Suppressor macrophage (primary cell): ENCODE measurements at places on chromosomes 5 and 9.
A peak's percentile ranks its signal among the peaks of the same experiment; 100 is the strongest.

DNA sequence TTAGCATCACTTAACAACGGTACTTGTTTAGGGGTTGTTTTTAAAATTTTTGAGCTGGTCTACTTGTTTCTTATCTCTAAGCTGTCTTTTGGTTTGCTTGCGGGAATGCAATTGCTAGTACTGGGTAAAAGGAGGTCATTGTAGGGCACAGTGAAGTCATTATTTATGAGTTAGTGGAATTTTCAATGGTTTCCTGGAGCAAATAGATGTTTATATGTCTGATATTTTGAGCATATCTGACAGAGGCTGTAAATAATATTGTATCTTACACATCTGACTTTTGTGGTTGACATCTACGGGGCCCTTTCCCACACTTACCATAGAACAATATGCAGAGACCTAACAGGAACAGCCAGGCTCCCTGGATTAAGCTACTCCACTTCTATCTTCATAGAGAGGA, 90.4 kb upstream of the IL6ST start:
- no peak for DNase-seq

DNA sequence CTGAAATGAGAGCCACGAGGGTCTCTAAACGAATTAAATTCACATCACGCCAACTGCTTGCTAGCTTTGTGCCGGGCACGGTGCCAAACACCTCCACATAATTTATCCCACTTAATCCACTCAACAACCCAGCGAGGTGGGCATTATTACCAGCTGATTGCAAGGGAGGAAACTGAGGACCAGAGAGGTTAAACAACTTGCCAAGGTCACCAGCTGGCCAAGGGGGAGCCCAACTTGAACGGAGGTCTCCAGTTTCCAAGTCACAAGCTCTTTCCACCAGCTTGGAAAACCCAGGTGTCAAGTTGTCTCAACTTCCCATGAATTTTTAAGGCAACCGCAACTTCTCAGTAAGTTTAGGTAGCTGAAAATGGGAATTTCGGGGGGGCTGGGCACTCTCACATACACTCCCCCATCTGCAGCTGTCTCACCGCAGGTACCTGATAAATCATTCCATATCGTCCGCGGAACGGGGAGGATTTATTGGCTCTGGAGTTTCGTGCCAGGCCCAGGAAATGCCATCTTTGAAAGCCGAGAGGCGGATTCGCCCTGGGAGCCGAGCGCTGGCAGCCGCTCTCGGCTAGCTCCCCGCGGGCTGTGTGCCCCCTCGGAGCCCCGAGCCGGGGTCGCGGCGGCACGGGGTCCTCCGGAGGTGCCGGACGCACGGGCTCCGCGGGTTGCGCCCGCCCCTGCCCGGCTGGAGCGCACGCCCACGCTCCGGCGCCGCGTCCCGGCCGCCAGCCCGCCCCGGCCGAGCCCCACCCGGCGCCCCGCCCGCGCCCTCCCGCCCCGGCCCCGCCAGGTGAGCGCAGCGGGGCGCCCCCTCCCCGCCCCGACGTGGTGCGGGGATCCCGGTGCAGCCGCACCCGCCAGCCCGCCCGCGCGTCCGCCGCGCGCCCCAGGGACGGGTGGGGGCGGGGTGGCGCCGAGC, 617 bp downstream of the PTPN3 start:
- no peak for DNase-seq

- DNase-seq: no peak
These were observed 42.5 kb downstream of the CEMIP2 start for GRCh38 chr9:71725590-71726338.

- DNase-seq: peak; percentile 49
These were observed 1.8 kb downstream of the ZFAND5 start for GRCh38 chr9:72363236-72363635.

- DNase-seq: no peak
These were observed 5.5 kb upstream of the ESM1 start for GRCh38 chr5:54990841-54991258.

DNA sequence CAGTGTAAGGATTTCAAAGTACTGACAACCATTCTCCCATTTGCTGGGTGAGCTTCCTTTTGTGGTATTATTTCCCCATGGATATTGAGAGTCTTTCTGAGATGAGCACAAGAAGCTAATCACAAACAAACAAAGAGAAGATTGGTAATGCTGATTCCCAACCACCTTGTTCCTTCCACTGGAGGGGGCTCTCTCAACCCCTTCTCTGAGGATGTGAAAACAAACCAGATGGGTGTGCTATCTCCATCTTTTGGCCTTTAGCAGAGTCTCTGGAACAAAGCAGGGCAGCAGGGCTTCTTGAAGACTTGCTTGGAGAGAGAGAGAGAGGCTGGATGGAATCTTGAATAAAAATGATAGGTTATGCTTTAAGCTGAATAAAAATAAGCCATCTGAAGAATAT, 576.7 kb upstream of the ZNF462 start:
- DNase-seq: peak; percentile 8

DNA sequence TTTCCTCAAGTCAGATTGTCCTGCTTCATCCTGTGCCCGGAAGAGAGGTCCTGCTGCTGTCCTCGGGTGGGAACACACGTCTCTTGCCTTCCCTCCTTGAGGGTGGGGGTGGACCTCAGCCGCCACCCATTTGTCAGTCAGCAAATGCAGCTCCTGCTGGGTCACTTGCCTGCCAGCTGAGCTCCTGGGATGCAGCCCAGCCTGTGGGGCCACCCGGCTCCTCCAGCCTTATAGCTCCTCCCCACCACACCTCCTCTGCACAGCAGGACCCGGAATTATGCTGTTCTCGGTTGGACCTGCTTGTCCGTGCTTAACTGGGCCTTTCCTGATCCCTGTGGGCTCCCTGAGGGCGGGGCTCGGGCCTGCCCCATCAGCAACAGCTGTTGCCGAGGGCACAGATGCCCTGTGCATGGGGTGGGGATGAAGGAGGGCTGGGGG, 52.7 kb downstream of the RXRA start:
- no peak for DNase-seq

- DNase-seq: peak; percentile 38
These were observed 1.3 kb downstream of the QSOX2 start for GRCh38 chr9:136244122-136244968.

DNA sequence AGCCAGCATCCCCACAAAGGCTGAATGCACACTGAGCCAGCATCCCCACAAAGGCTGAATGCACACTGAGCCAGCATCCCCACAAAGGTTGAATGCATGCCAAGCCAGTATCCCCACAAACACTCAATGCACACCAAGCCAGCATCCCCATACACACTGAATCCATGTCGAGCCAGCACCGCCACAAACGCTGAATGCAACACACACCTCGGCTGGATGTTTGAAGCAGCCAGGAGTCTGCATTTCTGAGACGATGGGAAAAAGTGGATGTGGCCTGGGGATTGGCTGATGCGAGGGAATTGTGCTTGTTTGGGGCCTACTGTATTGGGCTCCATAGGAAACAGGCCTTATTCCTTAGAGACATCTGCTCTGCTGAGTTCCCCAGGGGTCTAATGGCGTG, 30.9 kb upstream of the CEP72 start:
- no peak for DNase-seq

DNA sequence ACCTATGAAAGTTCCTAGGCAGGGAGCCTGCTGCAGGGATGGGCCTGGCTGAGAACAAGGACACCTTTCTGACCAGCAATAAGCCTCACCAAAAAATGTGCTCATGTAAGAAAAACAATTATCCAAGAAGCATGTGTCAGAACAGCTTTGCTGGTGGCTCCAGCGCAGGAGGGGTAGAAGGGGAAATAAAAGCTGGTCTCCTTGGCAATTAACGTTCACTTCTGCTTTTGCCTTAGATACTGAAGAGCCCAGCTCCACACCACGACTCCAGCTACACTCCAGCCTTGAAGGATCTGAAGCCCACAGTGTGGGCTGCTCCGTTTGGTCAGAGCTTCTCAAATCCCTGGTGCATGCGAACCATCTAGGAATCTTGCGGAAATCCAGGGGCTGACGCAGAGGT, 107.6 kb upstream of the PHYKPL start:
- peak; percentile 82 for DNase-seq

GRCh38 chr5:178564397-178564796, 25.8 kb downstream of the COL23A1 start:
- DNase-seq: no peak

- DNase-seq: no peak
These were observed 18.3 kb upstream of the CCDC192 start for GRCh38 chr5:127684726-127685467.

- DNase-seq: no peak
These were observed 228.7 kb downstream of the DCP2 start for GRCh38 chr5:113205323-113205722.

GRCh38 chr5:469752-470483, 26.9 kb downstream of the EXOC3 start:
- no peak for DNase-seq

GRCh38 chr9:4678679-4679267, 596 bp upstream of the CDC37L1 start:
- DNase-seq: peak; percentile 65

- DNase-seq: peak; percentile 17
These were observed 45.7 kb downstream of the DPYSL3 start for GRCh38 chr5:147464211-147464610.

- DNase-seq: peak; percentile 97
These were observed at the start of gene PAIP2 for GRCh38 chr5:139341689-139342422. Gene PAIP2, plus strand, starts transcription at chr5:139341854. Its CDS starts 21,931 bp downstream, at chr5:139363785.

GRCh38 chr9:91033270-91033669, 231.7 kb downstream of the SYK start:
- no peak for DNase-seq

- DNase-seq: peak; percentile 61
These were observed 232.1 kb upstream of the PIK3R1 start for GRCh38 chr5:67983251-67984110.

- peak; percentile 10 for DNase-seq
These were observed 44.0 kb upstream of the XPA start for GRCh38 chr9:97740848-97741821.

DNA sequence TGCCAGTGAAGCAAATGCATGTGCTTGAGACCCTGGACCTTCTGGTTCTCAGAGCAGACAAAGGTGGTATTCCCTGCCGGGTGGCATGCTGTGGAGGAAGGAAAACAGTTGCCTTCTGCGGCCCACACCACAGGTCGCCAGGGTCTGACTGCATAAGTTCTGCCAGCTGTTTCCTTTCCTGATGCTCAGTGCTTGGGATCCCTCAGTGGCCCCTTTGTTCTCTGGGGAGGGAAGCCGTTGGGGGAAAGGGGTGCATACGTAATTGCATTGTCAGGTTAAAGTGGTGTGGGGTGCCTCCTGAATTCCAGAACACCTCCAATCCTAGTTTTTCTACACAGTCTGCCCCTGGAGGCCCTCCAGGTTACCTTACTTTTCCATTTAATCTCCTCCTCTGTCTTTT, 43.1 kb upstream of the SLC2A8 start:
- DNase-seq: no peak

DNA sequence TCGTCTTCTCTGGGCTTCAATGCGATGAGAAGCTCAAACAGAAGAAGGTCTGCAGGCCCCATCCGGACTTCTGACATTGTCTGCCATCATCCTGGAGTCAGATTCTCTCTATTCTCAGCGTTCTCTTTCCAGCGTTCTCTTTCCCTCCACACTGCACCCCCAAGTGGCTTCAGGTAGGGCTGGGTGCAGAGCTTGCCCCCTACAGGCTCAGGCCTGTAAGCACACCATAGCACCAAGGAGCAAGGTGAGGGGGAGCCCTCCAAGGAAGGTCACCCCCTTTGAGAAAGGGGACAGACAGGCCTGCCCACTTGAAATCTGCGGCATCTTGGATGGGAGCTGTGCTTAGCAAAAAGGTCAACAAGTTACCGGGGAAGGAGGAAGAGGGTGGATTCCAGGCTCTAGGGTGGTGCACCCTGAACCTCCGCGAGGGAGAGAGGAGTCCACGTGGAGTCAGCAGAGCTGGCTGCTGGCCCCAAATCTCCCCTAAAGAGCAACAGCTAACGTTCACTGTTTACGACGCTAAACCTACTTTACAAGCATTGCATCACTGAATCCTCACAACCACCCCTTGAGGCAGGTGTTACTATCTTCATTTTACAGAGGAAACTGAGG, 27.5 kb downstream of the GPX3 start:
- peak; percentile 23 for DNase-seq

DNA sequence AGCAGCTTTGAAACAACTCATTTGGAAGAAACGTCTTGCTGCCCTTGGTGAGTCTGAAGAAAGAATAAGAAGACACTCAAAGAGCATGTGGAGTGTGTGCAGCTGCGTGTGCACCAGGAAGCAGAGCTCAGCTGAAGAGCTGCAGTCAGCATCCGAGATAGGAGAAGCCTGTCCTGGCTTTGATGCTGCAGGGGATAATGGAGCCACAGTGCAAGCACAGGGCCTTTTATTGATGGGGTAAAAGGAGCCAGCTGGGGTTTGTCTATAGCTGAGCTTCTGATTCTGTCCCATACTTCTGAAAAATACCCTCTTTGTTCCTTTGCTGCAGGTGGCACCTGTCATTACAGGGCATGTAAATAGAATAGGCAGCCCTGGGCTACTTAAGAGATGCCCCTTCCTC, 375.7 kb upstream of the ZNF462 start:
- no peak for DNase-seq

- no peak for DNase-seq
These were observed 237.8 kb upstream of the DAPK1 start for GRCh38 chr9:87259543-87260518.

GRCh38 chr5:73032635-73033034, 76.8 kb downstream of the FCHO2 start:
- no peak for DNase-seq

- peak; percentile 40 for DNase-seq
These were observed 65.3 kb downstream of the CSNK1A1 start for GRCh38 chr5:149485655-149486615.

DNA sequence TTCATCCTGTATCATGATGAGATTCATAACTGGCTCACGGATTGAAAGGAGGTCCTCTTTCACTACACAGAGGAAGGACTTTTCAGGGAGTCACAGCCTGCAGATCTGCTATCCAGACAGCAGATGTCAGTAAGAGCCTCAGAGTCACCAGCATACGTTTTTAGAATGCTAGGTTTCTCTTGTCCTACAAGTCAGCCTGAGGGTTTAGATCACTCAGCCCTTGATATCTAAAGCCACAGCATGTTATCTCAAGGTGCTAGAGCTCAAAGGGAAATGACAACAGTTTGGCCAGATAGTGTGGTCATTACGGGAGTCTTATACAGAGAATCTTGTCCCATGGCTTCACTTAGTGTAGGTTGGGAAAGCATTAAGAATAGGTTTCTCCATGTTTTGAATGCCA, 30.9 kb upstream of the SLC46A2 start:
- DNase-seq: peak; percentile 70

- no peak for DNase-seq
These were observed 20.3 kb upstream of the RNF20 start for GRCh38 chr9:101513351-101513750.

GRCh38 chr9:126856326-126856877, 4.0 kb upstream of the ZBTB34 start:
- no peak for DNase-seq
